ENCODE measurements at places on chromosomes 3 and 15.

DNA sequence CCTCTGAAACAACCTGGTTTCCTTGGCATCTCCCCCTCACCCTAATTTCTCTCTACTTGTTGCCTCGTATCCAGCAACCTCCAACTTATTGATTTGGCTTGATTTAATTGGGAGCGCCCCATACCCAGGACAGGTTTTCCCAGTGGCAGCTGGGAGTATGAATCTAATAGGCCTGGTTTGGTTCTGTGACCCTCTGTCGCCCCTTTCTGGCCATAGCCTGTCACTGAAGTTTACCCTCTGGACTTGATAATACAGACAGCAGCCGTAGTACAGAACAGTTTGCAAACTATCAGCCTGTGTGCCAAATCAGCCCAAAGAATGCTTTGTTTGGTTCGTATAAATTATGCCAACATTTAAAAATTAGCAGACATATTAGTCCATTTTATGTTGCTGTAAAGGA, 525.1 kb upstream of the GOLIM4 start:
- no peak for DNase-seq

DNA sequence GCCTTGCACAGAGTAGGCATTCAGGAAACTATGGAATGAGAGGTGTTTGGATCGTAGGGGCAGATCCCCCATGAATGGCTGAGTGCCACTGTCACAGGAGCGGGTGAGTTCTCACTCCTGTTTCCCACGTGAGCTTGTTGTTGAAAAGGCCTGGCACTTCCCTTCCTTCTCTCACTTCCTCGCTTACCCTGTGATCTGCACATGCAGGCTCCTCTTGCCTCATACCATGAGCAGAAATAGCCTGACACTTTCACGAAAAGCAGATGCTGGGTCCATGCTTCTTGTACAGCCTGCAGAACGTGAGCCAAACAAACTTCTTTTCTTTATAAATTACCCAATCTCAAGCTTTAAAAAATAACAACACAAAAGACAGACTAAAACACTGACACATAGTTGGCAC, 55.4 kb downstream of the AGBL1 start:
- no peak for DNase-seq

- DNase-seq, result no peak
Measured at GRCh38 chr3:179681492-179682263, 28.8 kb downstream of the USP13 start.

- no peak for DNase-seq
Measured at GRCh38 chr15:40900256-40901052, 6.2 kb downstream of the VPS18 start.

DNA sequence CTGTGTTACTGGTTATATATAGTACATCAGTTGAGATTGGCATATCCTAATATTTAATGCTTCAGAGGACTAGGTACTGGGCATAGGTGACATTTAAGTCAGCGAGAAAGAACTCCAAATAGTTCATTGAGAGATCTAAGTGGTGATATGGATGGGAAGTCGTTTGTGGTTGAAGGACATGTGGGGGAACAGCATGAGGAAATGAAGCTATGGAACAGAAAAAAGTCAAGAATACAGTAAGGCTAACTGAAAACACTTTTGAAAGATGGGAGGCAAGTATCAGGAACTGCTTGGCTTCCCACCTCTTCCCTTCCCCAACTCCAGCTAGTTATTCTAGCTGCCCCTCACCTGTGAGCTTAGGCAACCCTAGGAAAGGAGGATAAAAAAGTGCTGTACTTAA, 3.7 kb upstream of the MYO5A start:
- no peak for DNase-seq

- no peak for DNase-seq
Measured at GRCh38 chr3:188531210-188531609, 377.3 kb downstream of the LPP start.

DNA sequence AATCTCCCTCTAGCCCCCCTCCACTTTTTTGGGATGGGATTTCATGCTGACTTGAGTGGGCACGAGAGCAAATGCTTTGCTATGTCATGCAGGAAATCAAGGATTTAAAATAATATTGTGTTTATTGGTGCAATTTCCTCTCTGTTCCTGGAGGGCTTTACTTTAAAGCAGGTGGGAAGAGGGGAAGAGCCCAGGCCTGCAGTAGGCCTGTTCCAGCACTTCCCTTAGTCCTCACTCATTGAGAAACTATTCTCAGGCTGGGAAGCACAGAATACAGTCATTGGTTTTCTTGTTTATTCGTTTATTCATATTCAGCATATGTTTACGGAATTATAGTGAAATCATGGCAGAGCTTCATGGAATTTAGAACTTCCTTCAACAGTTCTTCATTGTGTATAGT, 41.7 kb upstream of the SPSB4 start:
- DNase-seq, result no peak

Measured in stimulated activated CD8-positive, alpha-beta memory T cell treated with anti-CD3 and anti-CD28 coated beads, Interleukin-2, amount 100 ng/mL, for 48 hours (primary cell).